Astrocyte (in vitro differentiated cells and primary cell): ENCODE measurements at places on chromosomes 6 and 20. TPM values are rescaled to one million over a fixed set of nuclear protein-coding genes. Genes with fewer than 3 reads are reported as not detected.

DNA sequence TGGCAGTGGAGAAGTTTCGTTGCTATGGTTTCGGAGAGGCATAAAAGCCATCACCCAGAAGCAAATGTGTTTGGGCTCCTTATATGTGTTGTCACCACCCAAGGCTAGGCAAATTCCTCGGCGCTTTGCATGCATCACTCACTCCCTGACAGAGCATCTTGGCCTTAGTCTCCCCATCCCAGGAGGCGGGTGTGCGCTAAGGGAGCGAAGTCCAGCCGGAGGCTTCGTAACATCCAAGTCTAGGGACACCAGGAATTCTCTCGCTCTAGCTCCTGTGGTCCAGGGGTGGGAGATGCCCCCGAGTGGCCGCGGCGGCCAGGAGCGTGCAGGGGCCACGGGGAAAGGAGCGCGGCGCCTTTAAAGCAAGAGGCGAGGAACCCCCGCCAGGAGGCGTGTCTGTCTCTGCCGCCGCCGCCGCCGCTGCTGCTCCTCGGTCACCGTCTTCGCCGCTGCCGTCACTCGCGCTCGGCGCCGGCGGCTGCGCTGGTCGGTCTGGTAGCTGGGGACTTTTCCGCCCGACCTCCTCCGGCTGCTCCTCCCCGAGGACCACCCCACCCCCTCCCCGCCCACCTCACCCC, at the start of gene GRIK2:
TSS of gene GRIK2 (plus strand) at position 458 of the 578 bp plus-strand sequence.
- DNase-seq = no peak

GRCh38 chr20:51206032-51206662, 183.2 kb upstream of the KCNG1 start:
- no peak for DNase-seq

DNA sequence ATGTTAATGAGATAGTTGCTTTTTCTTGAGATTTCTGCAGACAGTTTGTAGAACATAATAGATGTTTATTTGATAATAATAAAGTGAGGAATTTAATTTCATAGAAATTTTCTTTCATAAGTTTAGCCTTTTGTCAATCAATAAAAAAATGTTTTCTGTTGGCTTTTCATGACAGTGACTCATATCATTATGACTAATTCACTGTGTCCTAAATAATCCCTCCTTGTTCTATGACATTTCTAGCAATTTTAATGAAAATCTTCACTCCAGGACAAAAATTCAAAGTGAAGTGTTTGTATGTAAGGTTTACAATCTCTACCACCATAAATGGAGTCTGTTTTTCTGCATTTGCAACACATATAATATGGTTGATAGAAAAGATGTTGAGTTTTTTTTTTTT, 109.9 kb downstream of the UTRN start:
- DNase-seq = no peak

GRCh38 chr6:89139509-89140346, 6.1 kb upstream of the PM20D2 start:
- no peak for DNase-seq

DNA sequence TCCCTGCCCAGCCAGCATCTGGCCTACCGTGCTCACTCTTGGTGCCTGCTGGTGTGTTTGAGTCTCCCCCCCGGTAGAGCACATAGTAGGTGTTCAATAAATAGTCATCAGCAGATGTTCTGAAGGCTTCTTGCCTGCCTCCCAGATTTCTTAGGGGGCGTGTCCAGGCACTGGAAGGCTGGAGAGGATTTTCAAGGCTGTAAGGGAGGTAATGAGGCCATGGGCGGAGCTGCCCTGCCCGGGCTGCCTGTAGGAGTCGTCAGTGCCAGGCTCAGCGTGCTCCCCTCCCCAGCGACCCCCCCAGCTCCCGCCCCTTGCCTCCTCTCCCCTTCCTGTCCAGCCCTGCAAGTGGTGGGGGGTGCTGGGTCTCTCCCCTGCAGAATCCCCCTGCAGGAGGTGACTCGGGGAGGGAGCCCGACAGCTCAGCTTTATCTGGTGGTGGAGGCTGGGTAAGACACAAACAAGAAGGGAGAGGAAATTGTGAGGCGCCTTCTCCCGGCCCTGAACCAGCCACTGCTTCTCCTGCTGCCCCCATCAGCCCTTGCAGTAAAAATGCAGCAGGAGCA, 55.9 kb downstream of the BCAS4 start:
- DNase-seq = no peak

RBPJL gene
- total RNA-seq = not detected in 2 replicates
